ENCODE measurements at places on chromosomes 7 and 10.

GRCh38 chr10:132858121-132859081, 72.5 kb upstream of the NKX6-2 start:
- no peak for DNase-seq

- DNase-seq, result no peak
Measured at GRCh38 chr10:35270100-35270499, 66.2 kb upstream of the CCNY start.

DNA sequence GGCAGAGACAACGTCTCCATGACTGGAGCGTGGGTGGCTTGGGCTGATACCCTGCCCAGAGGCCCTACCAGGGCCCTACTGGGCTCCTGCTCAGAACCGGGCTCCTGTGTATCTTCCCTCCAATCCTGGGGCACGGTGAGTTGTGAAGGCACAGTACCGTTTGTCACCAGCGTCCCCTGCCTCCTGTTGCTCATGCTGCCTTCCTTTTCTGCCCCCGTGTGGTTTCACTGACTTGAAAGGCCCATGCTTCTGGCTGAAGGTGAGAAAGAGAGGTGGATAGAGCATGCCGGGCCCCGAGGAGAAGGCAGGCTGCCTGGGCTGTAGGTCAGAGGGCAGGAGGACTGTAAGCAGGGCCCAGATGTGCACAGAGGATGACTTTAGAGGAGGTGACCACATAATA, 9.1 kb upstream of the DMBT1 start:
- DNase-seq, result no peak

GRCh38 chr10:114938856-114939193, 830 bp downstream of the TRUB1 start:
- DNase-seq, result no peak

GRCh38 chr7:79658304-79658703, 204.8 kb upstream of the MAGI2 start:
- DNase-seq, result no peak

Measured in fibroblast of skin of abdomen (primary cell).